ENCODE measurements at places on chromosomes 16 and 17.

DNA sequence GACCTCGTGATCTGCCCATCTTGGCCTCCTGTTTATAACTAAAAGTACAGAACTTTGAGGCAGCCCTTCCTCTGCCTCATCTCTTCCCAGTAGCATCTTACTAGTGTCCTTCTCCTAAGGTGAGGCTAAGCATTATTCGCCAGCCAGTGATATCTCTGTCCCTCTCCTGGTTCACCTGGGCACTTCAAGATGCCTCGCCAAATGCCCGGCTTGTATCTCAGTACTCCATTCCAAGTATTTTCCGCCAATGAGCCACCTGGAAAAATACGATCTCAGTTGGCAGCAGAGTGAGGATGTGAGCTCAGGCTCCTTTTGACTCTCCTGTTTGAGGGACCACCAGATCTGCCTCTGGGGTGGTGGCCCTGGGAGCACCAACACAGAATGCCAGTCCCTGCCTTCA lies 25.9 kb upstream of the WSCD1 start:
- no peak for DNase-seq

DNA sequence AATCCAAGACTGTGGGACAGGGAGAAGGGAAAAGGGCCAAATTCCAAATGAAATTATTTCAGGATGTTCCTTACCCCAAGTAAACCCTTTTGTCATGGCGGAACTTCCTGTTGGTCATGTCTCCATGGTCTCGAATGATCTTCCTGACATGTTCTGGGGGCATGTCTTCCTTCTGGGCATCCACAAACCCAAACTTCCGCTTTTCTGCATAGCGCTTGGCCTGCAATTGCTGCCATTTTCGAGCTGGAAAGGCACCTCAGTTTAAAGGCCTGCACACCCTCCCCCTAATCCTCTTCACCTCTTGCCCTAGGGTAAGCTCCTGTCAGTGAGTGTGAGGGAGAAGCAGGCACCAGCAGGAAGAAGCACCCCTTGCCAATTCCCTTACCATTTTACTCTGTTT lies 1.2 kb downstream of the PRPF8 start:
- no peak for DNase-seq

DNA sequence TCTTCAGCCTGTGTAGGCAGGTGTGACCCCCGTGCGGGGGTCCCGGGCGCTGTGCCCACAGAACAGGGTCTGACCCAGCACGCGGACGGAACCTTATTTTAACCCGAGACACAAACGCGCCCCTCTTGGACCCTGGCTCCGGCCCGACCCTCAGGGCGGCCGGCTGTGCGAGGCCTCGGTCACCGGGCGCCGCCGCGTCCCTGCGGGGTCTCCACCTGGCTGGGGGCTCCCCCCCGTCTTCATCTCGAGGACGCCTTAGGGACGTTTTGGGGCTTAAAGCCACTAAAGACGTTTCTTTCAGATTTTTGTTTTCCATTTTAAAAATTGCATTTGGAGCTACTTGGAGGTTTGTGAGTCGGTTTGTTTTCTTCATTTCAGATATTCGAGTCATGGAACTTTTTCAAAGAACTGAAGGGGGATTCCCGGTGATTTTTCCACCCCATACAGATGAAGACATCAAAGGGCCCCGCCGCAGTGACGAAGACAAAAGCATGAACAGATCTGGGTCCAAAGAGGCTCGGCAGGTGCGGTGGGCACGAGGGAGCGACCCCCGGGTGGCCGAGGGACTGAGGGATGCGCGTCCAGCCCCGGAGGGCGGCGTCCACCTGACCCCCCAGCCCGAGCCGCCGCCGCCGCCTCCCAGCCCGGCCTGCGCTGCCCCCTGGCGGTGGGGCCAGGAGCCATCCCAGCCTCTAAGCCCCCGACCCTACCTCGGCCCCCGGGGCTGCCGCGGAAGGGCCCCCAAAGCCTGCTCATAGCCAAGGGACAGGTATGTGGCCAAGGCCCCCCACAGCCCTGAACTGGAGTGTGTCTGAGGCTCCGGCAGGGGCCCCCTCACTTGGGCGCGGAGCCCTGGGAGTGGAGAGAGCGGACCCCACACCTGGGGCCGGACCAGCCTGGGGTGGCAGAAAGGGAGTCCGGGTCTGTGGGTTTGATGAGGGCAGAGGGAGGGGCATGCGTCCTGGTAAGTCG lies 3.8 kb upstream of the CD7 start:
- peak; percentile 71 for DNase-seq

DNA sequence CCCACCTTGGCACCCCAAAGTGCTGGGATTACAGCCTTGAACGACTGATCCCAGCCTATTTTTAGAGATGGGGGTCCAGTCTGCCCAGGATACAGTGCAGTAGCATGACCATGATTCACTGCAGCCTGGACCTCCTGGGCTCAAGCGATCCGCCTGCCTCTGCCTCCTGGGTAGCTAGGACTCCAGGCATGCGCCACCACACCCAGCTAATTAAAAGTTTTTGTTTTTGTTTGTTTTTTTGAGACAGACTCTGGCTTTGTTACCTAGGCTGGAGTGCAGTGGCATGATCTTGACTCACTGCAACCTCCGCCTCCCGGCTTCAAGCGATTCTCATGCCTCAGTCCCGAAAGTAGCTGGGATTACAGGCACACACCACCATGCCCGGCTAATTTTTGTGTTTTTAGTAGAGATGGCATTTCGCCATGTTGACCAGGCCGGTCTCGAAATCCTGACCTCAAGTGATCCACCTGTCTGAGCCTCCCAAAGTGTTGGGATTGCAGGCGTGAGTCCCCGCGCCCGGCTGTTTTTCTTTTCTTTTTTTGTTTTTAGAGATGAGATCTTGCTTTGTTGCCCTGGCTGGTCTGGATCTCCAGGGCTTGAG lies 2.3 kb upstream of the PAFAH1B1 start:
- no peak for DNase-seq

DNA sequence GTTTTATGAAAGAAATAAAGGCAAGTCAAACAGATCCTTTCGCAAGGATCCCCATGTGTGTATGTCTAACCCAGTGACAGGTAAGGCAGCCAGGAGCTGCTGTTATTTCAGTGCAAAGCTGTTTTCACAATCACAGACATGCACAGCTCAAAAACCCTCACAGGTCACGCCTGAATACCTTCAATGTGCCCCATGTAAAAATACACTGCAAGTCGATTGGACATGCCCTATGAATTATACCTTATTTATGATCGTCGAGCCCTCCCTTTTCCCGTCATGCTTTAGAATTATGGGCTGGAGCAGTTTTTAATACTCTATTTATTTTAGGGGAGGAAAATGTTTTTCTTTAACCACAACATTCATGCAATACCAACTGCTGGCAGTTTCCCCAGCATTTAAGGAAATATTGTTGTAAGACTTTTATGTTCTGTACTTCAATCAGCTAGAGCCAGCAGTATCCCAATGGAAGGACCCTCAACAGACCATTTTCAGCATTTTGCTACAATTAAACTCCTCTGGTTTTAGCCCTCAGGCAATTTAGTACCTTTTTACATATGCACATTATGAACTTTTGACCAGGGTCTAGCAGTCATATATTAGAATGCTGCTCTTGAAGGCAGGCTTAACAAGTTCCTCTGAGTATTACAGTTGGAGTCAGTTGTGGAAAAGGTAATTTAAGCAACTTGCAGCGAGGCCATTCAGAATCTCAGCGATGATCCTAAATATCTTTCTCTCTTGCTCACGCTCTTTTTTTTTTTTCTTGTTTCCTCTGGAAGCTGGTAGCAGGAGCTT lies 362.2 kb downstream of the WWOX start:
- DNase-seq: no peak

- DNase-seq: no peak
Measured at GRCh38 chr17:3539881-3540540, 17.6 kb downstream of the TRPV3 start.

GRCh38 chr17:67639979-67640378 lies 77.8 kb upstream of the NOL11 start:
- DNase-seq: no peak

GRCh38 chr17:81090361-81091136 lies 55.6 kb downstream of the BAIAP2 start:
- DNase-seq: peak; percentile 8

DNA sequence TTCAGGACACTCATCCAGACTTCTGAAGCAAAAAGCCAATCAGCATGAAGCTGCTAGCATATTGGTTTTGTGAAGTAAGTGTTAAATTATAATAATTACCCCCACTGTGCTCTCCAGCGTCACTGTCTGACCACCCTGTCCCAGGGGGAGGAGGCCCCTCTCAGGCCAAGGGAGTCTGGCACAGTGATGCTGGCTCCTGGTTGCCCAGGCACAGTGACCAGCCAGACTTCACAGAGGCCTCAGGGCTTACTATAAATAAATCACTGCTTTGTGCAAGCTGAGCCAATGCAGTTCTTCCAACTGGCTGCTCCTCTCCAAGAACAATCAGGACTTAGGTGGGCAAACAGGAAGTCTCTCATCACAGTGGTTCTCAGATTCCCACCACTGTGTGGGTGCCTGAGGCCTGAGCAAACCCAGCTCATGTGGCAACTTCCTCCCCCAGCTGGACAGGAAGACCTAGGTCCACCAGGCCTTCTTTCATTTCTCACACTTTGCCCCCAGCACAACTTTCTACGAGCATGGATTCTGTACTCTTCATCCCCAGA lies 1.7 kb upstream of the DBNDD1 start:
- DNase-seq: no peak

DNA sequence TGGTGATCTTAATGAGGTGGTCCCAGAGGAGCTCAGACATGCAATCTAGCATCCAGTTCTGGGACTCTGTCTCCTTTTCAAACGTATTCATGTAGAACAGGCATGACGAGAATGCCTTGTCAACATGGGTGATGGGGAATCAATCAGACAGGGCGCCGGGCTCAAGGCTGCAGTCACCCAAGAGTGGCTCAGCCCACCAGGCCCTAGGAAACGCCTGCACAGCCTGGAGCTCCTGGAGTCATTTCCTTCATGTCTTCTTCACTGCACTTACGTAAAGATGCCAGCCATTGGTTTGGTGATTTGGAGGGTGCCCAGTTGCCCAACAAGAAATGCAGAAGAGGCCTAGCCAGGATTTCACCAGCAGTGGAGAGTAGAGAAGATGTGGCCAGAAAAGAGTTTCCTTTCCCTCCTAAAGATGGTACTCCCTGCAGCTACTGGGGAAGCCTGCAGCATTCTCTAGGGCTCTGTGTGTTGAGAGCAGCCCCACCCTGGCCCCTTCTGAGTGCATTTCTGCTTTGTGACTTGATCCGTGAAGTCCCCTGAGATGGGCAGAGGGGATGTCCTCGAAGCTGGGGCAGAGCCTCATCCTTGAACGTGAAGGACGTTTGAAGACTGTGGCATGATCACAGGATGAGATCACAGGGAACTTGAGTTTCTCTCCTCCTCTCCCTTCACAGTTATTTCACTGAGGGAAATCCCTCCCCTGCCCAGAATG lies 24.0 kb upstream of the STH start:
- DNase-seq: no peak

GRCh38 chr17:48374650-48375230 lies 55.3 kb downstream of the SKAP1 start:
- no peak for DNase-seq

DNA sequence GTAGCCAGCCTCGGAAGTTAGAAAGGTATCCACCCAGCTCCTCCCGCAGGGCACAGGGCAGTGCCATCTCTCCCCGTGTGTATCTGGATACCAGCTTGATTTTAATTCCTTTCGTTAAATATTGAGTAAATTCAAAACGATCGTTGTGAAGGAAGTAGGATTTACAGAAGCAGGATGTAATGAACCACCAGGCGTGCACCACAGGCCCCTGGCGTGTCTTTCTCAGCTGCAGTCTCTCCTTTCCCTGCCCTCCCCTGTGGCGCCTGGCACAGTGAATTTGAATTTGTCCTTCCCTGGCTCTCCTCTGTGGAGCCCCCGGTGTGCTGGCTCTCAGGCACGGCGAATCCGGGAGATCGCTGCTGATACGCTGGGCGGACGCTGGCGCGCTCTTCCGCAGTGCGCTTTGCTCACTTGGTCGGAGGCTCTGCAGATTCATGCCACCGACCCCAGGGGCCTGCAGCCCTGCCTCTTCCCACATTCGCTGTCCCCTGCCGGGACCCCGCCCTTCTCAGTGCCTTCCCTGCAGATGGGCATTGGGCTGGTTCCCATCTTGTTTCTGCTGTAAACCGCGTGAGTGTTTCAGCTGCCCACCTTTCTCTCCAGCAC lies 164.6 kb downstream of the RPTOR start:
- DNase-seq: no peak

- no peak for DNase-seq
Measured at GRCh38 chr16:65876624-65877023, 489.9 kb upstream of the CDH5 start.

GRCh38 chr16:51061328-51061727 lies 89.7 kb downstream of the SALL1 start:
- DNase-seq: no peak

GRCh38 chr16:30894540-30895368 lies 877 bp upstream of the BCL7C start:
- DNase-seq: no peak

GRCh38 chr16:3655396-3656159 lies 1.1 kb downstream of the DNASE1 start:
- no peak for DNase-seq

DNA sequence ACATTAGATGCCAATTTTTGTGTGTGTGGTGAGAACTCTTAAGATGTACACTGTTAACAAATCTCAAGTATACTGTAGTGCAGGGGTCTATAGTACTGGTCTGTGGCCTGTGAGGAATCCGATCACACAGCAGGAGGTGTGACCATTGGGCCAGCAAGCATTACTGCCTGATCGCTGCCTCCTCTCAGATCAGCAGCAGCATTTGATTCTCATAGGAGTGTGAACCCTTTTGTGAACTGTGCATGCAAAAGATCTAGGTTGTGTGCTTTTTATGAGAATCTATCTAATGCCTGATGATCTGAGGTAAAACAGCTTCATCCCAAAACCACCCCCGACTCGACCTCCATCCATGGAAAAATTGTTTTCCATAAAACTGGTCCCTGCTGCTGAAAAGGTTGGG lies 12.6 kb downstream of the ZNF267 start:
- no peak for DNase-seq

- no peak for DNase-seq
Measured at GRCh38 chr16:30609002-30609925, 925 bp downstream of the ZNF689 start.

Measured in stimulated activated CD8-positive, alpha-beta memory T cell treated with anti-CD3 and anti-CD28 coated beads, Interleukin-4, amount 100 ng/mL, for 4 hours (primary cell).